Occipital lobe (tissue), 3 donors: ENCODE measurements at places on chromosomes 12 and 14.

DNA sequence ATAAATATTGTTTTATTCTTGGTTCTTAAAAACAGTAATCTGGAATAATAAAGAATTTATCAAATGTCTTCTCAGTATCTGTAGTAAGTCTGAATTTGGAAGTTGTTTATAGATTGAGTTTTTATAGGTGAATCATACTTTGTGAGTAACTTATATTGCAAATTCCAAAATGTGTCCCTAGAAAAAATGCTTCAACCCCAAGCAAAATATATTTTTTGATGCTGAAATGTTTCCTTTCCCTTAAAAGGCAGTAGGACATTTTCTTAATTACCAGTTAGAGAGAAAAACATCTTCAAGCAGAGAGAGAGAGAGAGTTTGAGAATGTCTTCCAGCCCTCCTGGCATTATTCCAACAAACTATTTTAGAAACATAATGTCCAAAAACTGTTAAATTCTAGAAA lies 37.9 kb downstream of the PELI2 start:
- DNase-seq: no peak

GRCh38 chr14:51908086-51908485 lies 47.7 kb downstream of the GNG2 start:
- DNase-seq: no peak

- DNase-seq: no peak
Observed at GRCh38 chr12:48972952-48973483, 1.5 kb upstream of the WNT10B start.

DNA sequence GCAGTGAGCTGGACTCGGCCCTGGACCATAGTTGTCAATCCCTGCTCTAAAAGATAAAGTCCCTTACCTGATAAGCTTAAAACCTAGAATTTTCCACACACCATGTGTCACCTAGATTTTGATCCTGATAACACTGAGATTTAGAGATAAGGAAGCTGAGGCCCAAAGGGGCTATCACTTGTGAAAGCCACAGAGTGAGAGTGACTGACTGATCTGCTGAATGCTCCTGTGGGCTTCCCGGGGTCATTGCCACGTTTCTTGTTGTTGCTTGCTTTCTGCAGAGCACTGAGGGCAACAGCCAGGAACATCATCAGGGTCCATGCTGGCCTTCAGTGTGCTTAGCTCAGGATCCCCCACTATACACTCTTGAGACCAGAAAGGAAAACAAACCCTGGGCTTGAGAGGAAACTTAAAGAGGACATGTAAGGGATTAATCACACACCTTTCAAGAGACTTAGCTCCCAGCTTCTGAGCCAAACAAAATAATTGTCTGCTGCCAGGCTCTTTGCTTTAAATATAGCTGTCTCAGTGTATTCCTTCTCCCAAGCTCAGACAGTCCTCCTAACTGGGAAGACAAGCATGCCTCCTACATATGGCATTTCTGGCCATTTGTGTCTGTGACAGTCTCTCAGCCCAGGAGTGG lies 82.6 kb upstream of the ARHGAP5 start:
- no peak for DNase-seq

DNA sequence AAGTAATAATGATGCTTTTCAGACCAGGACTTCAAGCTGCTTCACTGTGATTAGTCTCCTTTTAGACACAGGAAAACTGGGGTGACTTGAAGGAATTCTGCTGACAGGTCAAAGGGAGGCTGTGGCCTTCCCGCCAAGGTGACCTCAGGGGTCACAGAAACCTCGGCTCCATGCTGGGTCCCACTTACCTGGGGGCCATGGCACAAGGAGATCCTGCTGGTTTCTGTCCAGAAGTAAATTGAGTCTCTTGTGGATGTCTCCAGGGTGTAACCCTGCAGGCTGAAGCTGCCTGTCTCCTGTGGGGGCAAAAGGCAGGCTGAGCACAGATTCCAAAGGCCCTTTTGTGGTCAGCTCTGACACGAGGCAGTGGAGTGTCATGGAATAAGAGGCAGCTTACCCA lies 138.7 kb upstream of the MED13L start:
- DNase-seq: no peak

- DNase-seq: no peak
Observed at GRCh38 chr12:119168721-119169120, 10.0 kb upstream of the HSPB8 start.

DNA sequence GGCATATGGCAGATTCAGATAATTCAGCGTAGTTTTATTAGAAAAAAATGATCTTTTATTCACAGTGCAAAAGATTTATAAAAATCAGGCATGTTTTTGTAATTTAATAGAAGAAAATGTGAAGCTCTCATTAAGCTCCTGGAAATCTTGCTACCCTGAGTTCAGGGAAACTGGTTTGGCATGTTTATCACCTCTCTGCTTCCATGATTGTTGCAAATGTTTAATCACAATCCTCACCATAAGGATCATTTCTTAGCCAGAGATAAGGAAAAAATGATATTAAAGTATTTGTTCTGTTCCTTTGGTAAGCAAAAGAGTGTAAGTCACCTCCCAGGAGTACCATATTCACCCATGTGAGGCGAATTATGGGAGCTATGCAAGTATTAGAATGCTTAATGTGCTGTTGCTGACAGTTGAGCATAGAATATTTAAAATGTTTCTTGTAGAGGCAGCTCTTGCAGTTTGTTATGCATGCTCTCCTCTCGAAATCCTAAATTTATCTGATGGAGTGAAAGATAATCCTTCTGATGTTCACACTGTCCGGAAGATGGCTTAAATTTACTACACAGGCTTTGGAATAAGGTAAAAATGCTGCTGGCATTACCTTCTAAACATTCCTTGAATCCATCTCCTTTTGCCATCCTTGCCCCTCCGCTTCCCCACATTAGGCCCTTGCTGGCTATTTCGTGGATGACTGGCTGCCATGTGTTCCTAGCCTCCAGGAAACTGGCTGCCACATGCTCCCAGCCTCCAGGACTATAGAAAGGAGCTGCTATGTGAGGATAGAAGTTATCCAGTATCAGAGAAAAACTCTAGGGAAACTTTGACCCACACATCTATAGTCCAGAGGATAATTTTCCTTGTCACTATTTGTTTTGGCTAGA lies 115.8 kb upstream of the CCDC198 start:
- DNase-seq: no peak

GRCh38 chr14:39302124-39302810 lies 68.6 kb downstream of the MIA2 start:
- DNase-seq: no peak

- no peak for DNase-seq
Observed at GRCh38 chr14:101090976-101091375, 187.5 kb upstream of the RTL1 start.

- no peak for DNase-seq
Observed at GRCh38 chr12:117563706-117564105, 202.3 kb upstream of the NOS1 start.

DNA sequence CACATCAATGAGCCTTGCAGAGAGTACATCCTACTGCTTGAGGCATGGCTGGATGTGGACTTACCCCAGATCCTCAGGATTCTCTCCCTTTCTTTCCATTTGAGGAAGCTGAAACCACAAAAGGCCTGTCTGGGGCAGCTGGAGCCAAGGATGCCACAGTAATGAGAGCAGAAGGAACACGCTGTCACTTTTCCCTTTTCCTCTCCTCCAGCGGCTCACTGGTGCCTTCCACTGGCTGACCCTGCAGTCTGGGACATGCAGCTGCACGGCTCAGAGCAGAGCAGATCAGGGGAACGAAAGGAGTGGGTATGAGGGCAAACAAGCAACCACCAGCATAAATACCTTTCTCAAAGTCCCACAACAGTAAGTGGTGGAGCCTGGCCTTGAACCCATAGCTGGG lies 78.2 kb downstream of the GAS2L3 start:
- no peak for DNase-seq

DNA sequence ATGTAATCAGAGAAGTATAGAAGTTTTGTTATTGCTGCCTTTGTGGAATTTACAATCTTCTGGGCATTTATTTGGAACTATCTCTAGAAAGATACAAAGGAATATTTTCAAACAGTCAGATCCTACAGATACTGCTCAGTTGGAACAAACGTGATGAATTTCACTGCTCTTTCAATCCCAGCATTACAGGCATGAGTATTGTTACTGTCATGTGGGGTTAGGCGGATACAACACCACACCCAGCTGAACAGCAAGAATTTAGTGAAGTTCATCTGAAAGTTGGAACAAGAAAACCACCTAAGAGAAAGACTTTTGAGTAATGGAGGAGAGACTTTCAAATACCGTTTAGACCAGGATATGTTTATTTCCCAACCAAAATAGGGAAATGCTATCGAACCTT lies 123.3 kb upstream of the PLXNC1 start:
- no peak for DNase-seq

DNA sequence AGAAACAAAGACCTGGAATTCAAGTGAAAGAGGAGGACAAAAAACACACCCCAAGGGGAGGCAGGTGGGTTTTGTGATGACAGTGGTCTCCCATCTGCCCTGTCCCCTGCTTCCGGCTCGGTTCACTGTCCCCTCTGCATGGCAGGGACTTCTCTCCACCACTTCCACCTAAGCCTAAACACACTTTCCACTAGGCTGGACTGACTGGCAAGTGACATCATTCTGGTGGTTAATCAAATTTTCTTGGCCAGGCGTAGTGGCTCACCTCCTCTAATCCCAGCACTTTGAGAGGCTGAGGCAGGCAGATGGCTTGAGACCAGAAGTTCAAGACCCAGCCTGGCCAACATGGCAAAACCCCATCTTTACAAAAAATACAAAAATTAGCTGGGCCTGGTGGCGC lies 11.9 kb downstream of the PLEKHG6 start:
- DNase-seq: no peak

- DNase-seq: no peak
Observed at GRCh38 chr14:21072031-21072473, 1.9 kb downstream of the ARHGEF40 start.

DNA sequence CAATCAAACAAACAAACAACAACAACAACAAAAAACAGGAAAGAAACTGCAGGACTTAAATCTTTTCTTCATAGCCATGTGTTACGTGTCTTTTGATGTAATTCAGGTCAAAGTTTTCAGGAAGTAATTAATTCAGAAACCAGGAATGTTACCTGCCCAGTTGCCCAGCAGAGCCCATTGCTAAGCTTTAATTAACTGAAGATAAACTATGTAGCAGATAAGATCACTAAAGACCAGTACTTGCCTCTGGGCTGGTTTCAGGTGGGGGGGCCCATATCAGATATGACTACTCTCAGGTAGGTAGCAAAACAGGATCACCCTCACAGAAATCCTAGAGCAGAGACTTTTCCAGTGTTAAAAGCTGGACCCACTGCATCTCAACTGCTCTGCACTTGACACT lies 69.2 kb downstream of the LIN7A start:
- DNase-seq: no peak

- no peak for DNase-seq
Observed at GRCh38 chr14:99586054-99586760, 17.8 kb downstream of the CCDC85C start.

DNA sequence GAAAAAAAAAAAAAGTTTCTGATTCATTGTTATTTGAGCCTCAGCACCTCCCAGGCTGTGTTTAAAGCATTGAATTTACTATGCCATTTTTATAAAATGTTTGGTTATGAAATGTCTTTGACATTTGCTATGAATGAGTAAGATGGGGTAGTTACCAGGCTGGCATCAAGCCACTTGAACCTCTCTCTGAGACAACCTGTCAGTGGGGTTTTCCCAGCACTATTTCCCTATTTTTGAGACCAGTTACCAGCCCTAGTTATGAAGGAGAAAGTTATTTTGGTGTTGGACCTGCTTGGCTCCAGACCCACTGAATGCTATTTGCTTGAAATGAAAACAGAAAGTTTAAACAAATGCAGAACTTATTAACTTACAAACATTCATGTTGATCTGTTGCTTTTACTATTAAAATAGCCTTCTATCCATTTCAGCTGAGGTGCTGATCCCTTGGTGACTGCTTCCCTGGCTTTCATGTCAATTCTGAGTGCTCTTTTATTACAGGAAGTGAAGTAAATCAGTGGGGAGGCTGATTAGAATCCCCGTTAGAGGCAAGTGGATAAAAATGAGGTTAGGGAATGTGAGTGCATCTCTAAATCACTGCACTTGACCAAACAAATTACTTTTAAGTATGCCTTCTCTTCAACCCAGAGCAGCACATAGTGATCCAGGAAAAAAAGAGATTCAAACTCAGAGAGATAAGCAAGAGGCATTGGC lies 37.8 kb downstream of the LLPH start:
- no peak for DNase-seq

GRCh38 chr14:89196545-89196944 lies 220.5 kb downstream of the FOXN3 start:
- no peak for DNase-seq

DNA sequence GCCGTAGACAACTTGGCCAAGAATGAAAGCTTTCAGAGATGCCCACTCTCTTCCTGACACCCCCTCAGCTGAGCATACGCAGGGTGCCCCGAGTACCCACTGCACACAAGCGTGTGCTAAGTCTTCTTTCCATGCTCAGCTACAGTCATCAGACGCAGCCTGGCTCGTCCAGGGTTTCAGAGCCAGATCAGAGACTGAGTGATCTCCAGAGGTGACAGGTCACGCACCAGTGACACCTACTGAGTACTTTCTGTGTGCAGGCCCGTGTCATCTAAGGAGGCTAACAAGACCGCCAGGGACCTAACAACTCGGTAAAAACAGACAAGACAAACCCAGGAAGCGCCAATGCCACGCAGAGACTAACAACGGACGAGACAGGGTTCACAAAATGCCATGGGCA lies 25.1 kb downstream of the STX2 start:
- no peak for DNase-seq

- DNase-seq: no peak
Observed at GRCh38 chr14:96515731-96516130, 13.5 kb downstream of the PAPOLA start.

GRCh38 chr12:997505-997904 lies 6.5 kb downstream of the ERC1 start:
- DNase-seq: no peak

DNA sequence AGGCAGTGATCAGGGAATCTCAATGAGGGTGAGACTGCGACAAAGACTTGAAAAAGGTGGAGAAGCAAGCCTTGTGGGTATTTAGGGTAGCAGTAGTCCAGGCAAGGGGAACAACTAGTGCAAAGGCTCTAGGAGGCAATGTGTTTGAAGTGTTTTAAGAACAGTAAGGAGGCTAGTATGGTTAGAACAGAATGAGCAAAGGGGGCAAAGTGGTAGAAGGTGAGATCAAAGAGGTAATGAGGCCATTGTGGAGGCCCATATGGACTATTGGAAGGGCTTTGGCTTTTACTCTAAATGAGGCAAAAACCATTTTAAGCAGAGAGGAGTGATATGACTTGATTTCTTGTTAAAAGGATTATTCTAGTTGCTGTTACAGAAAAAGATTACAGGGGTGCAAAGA lies 16.8 kb downstream of the HIF1A start:
- no peak for DNase-seq

DNA sequence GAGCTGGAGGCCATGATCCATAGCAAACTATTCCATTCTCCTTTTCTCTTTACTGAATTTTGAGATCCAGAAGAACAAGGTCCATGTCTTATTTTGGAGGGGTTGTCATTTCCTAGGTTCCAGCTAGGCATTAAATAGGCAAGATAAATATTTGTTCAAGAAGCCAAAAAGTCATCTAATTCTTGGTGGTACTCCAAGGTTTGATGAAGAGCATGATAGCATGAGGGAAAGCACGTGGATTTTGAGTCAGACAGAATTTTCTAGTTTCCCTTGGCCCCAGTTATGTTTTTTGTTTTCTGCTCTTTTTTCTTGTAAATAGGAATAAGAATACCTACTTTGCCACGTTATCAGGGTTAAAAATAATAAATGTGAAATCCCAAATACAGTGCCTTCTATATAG lies 25.5 kb upstream of the FRMD6 start:
- no peak for DNase-seq

- no peak for DNase-seq
Observed at GRCh38 chr14:38255673-38256532, at the start of gene CLEC14A. Gene CLEC14A (minus strand): TSS chr14:38256093. CDS start chr14:38256022, 71 bp downstream.

GRCh38 chr12:52390739-52391617 lies 5.5 kb upstream of the KRT84 start:
- DNase-seq: no peak

- no peak for DNase-seq
Observed at GRCh38 chr12:61254225-61254624, 1006.0 kb upstream of the USP15 start.
